CD14-positive monocyte (primary cell): ENCODE measurements at places on chromosomes 1 and 21.

DNA sequence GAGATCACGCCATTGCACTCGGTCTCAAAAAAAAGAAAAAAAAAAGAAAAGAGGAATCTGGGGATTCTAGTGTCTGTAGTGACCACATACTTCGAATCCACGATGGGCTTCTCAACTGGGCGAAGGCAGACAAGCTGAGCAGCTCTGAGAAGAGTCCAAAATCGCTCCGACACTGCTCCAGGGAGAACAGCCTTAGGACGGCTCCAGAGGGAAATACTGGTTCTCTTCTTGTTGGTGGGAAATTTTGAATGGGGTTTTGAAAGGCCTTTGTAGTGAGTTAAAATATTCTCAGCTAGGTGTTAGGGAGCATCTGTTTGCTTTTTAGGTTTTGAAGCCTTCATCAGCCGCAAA lies 18.3 kb upstream of the HJV start:
- no peak for DNase-seq

DNA sequence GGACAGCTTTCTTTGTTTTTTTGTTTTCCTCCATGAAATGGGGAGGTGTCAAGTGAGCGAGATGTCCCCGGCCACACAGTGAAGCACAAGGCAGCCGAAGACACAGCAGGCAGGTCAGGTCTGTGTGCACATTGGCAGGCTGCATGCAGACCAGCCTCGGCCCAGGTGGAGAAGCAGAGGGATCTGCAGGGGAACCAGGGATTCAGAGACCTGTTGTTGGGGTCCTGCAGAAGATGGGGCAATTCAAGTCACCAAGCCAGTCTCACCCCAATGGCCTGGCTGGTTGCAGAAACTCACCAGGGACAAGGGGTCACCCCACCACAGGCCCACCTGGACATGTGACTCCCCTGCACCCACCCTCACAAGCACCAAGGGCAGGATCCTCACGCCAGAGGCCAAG lies 4.0 kb upstream of the ABCG1 start:
- DNase-seq, result no peak

DNA sequence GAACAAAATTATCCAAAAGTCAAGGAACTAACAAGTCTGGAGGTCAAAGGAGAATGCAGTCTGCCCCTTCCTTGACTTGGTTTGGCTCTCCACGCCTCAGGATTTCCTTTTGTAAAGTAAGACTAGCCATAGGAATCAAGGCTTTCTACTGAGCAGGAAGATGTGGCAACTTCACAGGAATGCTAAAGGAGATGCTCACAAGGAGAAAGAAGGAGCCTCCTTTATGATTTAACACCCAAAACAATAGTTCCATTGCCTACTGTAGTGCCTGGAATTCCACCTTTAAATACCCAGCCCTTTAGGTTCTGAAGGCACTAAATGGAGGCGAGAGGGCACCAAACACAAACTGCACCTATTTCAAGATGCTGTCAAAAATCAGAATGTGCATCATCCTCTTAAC lies 176.3 kb upstream of the NFIA start:
- DNase-seq, result no peak

GRCh38 chr1:201019321-201019977 lies 4.1 kb downstream of the KIF21B start:
- peak; percentile 78 for DNase-seq

GRCh38 chr1:99749504-99750347 lies 16.7 kb downstream of the FRRS1 start:
- no peak for DNase-seq

- DNase-seq, result no peak
These were observed 119.6 kb downstream of the UBE2U start for GRCh38 chr1:64323054-64323453.

- no peak for DNase-seq
These were observed 103.8 kb downstream of the MATN1 start for GRCh38 chr1:30619619-30620018.
